ENCODE measurements at places on chromosomes 7 and 10. TPM values are rescaled to one million over a fixed set of nuclear protein-coding genes. Genes with fewer than 3 reads are reported as not detected.

Gene HERPUD2
- 22.7 TPM for polyA plus RNA-seq

Gene OR2A42
- not detected for polyA plus RNA-seq

Gene TEX36
- polyA plus RNA-seq, result 0.35 TPM

Gene PIK3AP1
- polyA plus RNA-seq, result not detected

Gene PRTFDC1
- polyA plus RNA-seq, result 16.0 TPM

- peak; percentile 16 for DNase-seq
These were observed 47.5 kb downstream of the CAMK2B start for GRCh38 chr7:44277851-44278250.

- DNase-seq, result no peak
These were observed 157.0 kb downstream of the TAX1BP1 start for GRCh38 chr7:27897001-27897400.

GRCh38 chr10:117239721-117240620 lies 943 bp upstream of the SLC18A2 start:
- DNase-seq, result no peak

- DNase-seq, result no peak
These were observed 384.7 kb upstream of the KCND2 start for GRCh38 chr7:119888251-119888650.

GRCh38 chr7:37683246-37684120 lies at the start of gene GPR141:
TSS of gene GPR141 (plus strand) at chr7:37683766. CDS start at chr7:37740394, 56,628 bp downstream.
- no peak for DNase-seq

DNA sequence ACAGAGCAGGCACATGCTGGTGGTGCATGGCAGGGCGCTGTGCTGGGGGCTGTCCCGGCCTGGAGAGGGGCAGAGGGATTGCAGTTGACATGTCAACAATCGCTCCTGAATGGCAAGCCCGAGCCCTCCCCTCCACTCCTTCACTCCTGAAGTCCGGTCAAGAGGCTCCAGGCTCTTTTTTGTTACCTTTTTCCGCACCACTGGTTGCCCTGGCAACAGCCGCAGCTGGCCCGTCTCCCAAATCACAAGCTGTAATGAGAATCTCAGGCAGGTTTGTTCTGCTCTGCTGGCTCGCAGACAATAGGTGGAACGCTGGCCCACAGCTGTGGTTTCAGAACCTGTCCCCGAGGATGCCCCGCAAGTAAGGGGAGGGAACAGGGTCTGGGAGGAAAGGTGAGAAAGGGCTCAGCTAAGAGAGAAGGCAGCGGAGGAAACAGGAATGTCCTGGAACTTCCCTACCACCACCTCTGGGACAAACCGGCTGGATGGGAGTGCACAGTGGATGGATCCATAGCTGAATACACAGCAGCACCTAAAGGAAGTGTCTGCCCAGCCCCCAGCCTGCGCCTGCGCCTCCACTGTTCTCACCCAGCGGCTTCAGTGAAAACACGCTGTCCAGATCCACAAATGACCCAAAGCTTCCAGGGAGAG lies 58.9 kb downstream of the CALML3 start:
- no peak for DNase-seq
